ENCODE measurements at places on chromosomes 1 and 21.

DNA sequence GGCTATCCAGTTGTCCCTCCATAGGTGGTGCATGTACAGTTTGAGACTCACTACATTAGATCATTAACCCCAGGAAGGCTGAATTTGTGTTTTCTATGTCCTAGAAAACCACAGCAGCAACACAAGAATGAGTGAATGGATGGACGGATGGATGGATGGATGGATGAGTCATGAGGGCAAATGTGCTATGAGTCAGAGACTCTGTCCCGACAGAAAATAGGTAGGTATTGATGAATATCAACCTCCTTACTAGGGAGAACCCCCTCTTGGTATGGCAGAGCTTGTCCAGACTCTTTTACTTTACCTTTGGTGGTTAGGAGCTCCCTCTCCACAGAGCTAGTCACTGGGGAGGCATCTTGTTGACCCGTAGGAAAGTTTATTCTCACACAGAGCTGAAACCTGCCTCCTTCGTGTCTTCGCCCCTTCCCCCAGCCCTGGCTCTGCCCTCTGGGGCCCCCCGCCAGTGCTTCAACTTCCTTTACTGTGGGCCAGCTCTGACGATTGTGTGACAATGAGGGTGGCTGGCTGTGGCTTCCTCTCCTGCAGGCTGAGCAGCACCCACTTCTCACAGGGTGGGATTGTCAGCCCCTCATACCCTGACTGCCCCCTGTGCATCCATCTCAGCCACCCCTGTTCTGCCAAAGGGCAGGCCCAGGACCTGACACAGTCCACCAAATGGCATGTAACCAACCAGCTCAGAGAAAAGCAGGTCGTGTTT lies 145.2 kb downstream of the FOXD2 start:
- no peak for DNase-seq

- no peak for DNase-seq
Observed at GRCh38 chr1:77639056-77639455, 43.4 kb downstream of the ZZZ3 start.

- no peak for DNase-seq
Observed at GRCh38 chr1:221664253-221664652, 77.6 kb downstream of the DUSP10 start.

GRCh38 chr1:4431491-4431890 lies 222.9 kb upstream of the AJAP1 start:
- DNase-seq, result no peak

DNA sequence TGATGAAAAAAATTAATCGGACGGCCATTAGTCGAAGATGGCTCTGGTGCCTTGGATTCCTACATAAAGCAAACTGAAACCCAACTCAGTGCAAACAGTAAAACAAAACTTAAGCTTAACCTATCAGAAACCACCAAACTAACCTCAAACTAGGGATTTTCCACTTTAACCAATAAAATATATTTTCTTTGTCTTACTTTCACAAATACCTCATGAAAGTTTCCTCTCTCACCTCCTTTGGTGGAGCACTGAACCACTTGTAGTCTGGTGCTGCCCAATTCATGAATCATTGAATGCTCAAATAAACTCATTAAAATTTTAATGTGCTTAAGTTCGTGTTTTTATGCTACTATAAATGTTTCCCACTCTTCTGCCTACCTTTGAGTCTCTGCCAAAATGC lies 7.0 kb downstream of the ADORA3 start:
- DNase-seq, result no peak
